ENCODE measurements at places on chromosomes 3 and 15. TPM values are rescaled to one million over a fixed set of nuclear protein-coding genes. Genes with fewer than 3 reads are reported as not detected.

Gene TRIM71
- not detected for total RNA-seq

Gene TERC
- 454 TPM for total RNA-seq

Gene PAQR5
- total RNA-seq, result 9.4 TPM

Gene ZIC1
- 30.7 TPM for total RNA-seq

Gene CCR9
- total RNA-seq, result not detected

Gene IL12A
- total RNA-seq, result 0.96 TPM

Gene KLHL6
- not detected for total RNA-seq

Gene CPNE9
- not detected for total RNA-seq

Gene SHF
- total RNA-seq, result 104 TPM

Gene TGM4
- not detected for total RNA-seq

Gene TBC1D23
- 59.9 TPM for total RNA-seq

Gene HRG
- not detected for total RNA-seq

Gene GOLGA8H
- total RNA-seq, result 0.05 TPM

Gene PFKFB4
- 7.0 TPM for total RNA-seq

Gene RAB7A
- 109 TPM for total RNA-seq

Gene CLRN1
- not detected for total RNA-seq

Gene KNL1
- total RNA-seq, result 0.99 TPM

Gene SNTN
- total RNA-seq, result not detected

Gene TMEM207
- total RNA-seq, result not detected

Gene RTP1
- not detected for total RNA-seq

Gene PCLAF
- total RNA-seq, result 2.7 TPM

Gene AMIGO3
- 1.8 TPM for total RNA-seq

Gene CSNK1G1
- 19.3 TPM for total RNA-seq

Gene CD200
- 0.13 TPM for total RNA-seq

Gene LMCD1
- total RNA-seq, result 24.9 TPM

Gene PIK3CB
- total RNA-seq, result 5.1 TPM

Gene GPR176
- total RNA-seq, result 32.6 TPM

Gene KNSTRN
- total RNA-seq, result 72.4 TPM

Gene UNC13C
- total RNA-seq, result 0.21 TPM

Gene NDN
- 22.6 TPM for total RNA-seq

Gene KNG1
- not detected for total RNA-seq

Gene CADPS
- total RNA-seq, result not detected

Gene ARHGEF26
- total RNA-seq, result 0.62 TPM

Gene ELL3
- 2.7 TPM for total RNA-seq

Gene AMT
- 0.56 TPM for total RNA-seq

Gene CKMT1B
- not detected for total RNA-seq

Gene WDR93
- total RNA-seq, result not detected

Gene CASR
- total RNA-seq, result not detected

Gene GP9
- total RNA-seq, result not detected

Gene P4HTM
- 35.9 TPM for total RNA-seq

Gene NOX5
- 1.3 TPM for total RNA-seq

All from myocyte (in vitro differentiated cells).